ENCODE measurements at places on chromosomes 11 and 22.

GRCh38 chr11:111845276-111846028 is 25.9 kb downstream of the ALG9 start:
- no peak for DNase-seq

- no peak for DNase-seq
Observed at GRCh38 chr11:79174045-79175008, 266.5 kb downstream of the TENM4 start.

DNA sequence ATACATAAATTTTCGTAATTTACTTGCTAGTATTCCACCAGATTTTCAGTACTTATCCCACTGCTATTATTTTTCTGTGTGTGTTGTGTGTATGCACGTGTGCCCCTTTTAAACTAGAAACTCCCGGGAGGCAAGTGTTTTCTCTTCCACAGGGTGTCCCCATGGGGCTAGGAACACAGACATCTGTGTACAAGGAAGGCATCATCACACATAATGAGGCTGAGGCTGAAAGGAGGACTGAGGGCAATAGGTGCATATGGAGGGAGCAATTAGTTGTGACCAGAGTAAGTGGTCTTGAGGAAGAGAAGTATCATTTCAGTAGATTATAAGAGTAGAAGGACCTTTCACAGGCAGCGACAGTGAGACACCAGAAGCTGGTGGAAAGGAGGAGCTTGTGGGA is 2.1 kb upstream of the DPAGT1 start:
- DNase-seq = no peak

DNA sequence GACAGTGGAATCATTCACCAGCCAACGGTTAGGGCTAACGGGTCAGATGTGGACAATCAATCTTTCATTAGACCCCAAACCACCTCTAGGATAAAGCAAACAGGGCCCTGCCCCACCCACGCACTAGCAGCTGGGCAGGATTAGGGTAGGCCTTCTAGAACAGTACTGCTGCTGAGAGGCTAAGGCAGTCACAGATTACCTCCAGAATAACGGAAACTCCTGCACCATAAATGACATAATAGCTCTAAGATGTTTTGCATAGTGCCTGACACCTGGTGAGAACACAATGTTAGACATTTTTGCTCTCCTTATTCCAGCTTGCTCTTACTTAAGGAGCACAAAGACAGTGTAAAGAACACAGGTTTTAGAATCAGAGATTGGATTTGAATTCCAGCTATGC is 1.8 kb downstream of the SYTL2 start:
- DNase-seq = no peak

DNA sequence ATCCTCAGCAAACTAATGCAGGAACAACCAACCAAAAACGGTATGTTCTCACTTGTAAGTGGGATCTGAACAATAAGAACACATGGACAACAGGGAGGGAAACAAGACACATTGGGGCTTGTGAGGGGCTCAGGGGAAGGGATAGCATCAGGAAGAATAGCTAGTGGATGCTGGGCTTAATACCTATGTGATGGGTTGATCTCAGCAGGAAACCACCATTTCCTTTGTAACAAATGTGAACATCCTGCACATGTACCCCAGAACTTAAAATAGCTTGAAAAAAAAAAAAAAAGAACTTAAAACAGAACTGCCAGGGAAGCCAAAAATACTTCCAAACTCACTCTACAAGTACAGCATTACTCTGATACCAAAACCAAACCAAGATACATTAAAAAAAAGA is 33.8 kb downstream of the CASP4 start:
- DNase-seq = no peak

GRCh38 chr11:90310210-90310609 is 87.4 kb upstream of the CHORDC1 start:
- DNase-seq = no peak

GRCh38 chr11:119776651-119777050 is 47.7 kb upstream of the NECTIN1 start:
- DNase-seq = no peak

- DNase-seq = no peak
Observed at GRCh38 chr11:76783294-76783895, at the start of gene TSKU. Gene TSKU, plus strand, starts transcription at chr11:76783356. Its CDS starts 12,261 bp downstream, at chr11:76795617.

DNA sequence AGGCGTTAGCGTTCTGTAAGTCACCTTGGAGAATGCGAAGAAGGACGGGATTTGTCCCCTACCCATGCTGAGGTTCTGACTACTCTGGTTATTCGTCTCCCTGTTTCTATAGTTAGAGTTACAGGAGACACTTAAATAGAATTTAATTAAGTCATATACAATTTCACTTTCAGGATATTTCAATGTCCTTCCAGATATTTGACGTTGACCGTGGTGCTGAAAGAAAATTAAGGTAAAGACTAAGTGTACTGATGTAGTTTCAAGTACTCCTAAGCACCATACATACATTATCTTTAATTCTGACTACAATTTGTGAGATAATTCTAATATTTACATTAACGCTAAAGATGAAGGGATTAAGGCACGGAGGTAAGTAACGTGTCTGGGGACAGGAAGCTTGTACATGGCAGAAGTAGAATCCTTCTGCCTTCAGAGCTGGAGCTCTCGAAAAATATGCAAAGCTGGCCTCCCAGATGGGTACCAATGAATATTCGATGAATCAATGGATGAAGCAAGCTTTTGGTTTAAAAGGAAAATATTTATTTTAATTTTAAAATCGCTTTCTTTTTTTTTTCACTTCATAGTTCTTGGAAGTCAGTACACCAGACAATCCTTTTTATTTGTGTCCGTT is 539 bp upstream of the SLC36A4 start:
- no peak for DNase-seq

- DNase-seq = no peak
Observed at GRCh38 chr11:92870196-92870832, 99.1 kb upstream of the MTNR1B start.

DNA sequence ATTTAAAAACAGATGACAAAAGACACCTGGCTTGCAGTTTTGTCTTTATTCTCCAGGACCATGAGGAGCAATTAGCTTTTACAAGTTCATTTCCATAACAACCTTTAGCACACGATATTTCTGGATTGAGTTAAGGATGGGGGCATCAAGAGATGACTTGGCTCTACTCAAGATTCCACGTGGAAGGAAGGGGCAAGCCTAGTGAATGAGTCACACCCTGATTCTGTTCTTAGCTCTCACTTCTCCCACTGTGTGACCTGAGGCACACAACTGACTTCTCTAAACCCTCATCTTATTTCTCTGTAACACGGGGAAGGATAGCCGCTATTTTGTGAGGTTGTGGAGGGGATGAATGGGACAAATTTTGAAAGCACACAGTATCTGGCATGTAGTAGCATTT is 185.5 kb downstream of the KIRREL3 start:
- DNase-seq = no peak

DNA sequence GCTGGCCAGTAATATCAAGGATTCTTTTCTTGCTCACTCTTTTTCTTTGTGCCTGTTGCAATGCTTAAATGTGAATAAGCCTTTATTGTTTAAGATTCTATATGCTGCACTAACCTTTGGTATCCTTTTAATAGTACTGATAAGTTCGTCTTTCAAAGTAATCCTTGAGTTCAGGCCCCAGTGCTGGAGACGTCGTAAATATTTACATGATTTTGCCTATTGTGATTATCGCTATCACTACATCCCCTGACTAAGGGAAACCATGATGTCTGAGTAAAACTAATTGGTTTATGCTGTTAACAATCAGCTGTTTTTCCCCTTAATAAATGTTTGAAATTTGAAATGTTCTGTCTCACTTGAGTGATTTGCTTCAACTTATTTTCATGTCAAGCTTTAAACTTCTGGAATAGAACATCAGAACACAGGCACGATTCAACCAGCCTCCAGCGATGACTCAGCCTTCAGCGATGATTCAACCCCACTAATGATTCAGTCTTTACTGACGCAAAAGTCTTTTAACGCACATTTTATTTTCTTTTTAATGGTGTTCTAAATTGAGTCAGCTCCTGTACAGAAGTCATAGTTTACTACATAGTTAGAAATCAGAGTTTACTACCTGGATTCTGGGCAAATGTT is 3.9 kb downstream of the HTATIP2 start:
- DNase-seq = no peak

DNA sequence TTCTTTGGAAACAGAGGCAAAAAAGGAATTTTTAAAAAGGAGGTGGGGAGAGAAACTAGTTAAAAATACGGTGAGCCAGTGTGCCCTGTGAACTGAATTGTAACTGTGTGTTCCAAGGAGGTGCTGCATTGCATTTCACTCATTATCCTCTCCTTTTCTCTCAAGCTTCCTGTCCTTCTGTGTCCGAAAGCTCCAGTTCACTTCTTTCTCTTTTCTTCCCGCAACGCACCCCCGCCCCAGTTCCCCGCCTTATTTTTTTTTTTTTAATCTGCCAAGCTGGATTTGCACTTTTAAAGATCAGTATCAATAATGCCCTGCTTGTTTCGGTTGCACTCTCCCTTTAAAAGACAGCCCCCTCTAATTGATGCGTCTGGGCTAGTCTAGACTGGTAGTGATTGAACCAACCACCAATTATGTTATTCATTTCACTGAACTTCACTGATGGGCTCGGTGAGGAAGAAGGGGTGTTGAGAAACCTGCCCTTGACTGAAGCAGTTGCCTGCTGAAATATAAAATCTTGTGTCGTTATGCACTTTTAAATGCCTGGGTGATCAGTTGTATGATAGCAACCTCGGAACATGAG is 18.5 kb downstream of the BLID start:
- DNase-seq = no peak

GRCh38 chr11:76269247-76269646 is 62.9 kb upstream of the WNT11 start:
- DNase-seq = no peak

GRCh38 chr11:23404225-23405160 is 544.2 kb upstream of the CCDC179 start:
- DNase-seq = no peak

DNA sequence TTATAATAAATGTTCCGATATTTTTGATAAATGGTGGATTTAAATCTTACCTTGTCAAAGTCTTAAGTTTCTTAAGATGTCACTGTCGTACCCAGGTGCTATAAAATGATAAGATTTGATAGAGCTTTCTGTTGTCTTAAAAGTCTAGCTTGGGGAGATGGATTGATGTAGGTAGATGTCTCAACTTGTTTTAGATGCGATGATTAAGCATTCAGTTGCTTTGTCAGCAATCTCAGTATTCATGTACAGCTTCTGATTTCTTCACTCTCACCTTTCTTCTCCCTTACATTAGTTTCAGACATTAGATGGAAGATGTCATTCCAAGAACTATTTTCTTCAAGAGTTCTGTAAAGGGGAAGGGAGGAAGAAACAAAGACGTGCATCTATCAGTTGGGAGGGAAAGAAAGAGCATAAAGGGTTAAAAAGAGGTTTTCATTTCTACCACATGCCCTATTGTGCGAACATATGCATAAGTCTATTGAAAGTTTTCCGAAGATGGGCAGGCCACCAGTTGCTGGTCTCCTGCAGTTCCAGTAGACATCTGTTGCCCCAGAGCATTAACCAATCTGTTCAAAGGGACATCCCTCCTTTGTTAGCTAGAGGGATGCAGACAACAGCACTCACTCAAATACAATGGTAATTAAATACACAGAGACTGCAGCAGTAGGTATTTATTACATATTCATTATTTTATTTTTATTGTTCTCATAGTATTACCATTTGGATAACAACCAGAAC is 38.4 kb downstream of the ZC3H12C start:
- no peak for DNase-seq

GRCh38 chr11:44468345-44468988 is 97.0 kb upstream of the CD82 start:
- no peak for DNase-seq
